MV-4-11 (cell line): ENCODE measurements at places on chromosomes 1 and 21.

- no peak for DNase-seq
Observed at GRCh38 chr1:109270623-109271317, 12.2 kb downstream of the PSRC1 start.

DNA sequence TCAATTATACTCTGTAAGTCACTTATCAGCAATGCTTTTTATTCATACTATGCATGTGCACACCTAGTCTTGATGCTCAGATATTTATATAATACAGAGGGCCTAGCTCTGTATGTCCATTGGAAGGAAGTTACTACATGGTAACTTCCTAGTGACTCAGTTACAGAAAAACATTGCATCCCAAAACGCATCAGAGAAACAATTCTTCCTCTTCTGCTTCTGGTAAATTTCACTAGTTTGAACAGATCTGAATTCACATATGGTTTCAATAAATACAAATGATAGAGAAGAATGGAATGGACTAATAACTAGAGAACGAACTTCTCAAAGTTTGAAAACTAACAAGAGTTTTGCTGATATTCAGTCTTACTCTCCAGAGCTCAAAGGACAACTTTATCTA, 811.3 kb upstream of the ADGRL2 start:
- no peak for DNase-seq

GRCh38 chr1:1435106-1435903, at the start of gene VWA1:
Gene VWA1 (plus strand): TSS chr1:1435690. CDS start chr1:1435749, 59 bp downstream.
- peak; percentile 16 for DNase-seq

DNA sequence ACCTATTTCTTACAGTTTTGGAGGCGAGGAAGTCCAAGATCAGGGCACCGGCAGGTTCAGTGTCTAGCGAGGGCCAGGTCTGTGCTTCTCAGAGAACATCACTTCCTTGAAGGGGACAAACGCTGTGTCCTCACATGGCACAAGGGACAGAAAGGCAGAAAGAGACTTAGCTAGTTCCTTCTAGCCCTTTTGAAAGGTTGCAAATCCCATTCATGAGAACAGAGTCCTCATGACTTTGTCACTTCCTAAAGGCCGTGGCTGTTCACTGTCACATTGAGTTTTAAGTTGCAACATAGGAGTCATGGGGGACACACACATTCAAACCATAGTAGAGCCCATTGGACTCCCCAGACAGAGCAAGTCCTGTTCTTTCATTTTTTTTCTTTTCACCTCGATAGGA, 27.4 kb downstream of the PER3 start:
- DNase-seq = peak; percentile 44
